ENCODE measurements at places on chromosomes 5 and 9.

GRCh38 chr5:135951257-135951656 is 3.5 kb downstream of the LECT2 start:
- DNase-seq, result no peak

GRCh38 chr5:131302506-131302905 is 38.7 kb downstream of the CDC42SE2 start:
- DNase-seq, result no peak

- no peak for DNase-seq
Measured at GRCh38 chr9:137426018-137426681, 3.0 kb downstream of the NOXA1 start.

GRCh38 chr5:56447232-56447631 is 214.1 kb upstream of the ANKRD55 start:
- no peak for DNase-seq

DNA sequence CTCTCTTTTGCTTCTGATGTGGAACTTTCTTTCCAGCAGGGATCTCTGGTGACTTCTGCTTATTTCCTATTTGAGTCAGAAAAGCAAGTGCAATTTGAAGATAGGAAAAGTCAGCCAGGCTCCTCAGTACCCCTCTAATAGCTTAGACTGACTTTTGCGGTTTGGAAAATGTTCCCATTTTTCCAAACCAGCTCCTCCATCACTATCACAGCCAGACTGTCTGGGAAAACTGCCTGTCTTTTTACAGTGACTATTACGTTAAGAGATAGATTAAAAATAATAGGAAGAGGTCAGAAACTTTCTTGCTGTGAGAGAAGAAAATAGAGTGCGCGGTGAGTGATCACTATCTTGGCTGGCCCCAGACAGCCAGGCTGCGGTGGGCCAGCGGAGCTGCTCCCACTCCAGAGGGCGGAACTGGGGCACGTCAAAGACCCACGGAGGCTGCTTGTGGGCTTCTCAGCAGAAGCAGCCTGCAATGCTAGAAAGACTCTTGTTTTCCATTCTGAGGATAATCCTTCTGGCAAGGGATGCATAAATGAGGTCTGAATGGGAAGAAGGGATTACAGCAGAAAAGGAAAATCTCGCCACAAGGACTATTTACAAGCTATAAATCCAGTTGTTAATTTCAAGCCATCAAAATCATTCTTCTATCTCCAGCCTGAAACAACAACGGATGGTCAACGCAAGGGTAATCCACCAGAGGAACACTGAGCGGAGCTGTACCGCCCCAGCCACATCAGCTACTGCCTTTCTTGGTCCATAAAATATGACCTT is 151.0 kb upstream of the MSX2 start:
- no peak for DNase-seq

GRCh38 chr5:955886-956761 is 52.5 kb upstream of the NKD2 start:
- no peak for DNase-seq

DNA sequence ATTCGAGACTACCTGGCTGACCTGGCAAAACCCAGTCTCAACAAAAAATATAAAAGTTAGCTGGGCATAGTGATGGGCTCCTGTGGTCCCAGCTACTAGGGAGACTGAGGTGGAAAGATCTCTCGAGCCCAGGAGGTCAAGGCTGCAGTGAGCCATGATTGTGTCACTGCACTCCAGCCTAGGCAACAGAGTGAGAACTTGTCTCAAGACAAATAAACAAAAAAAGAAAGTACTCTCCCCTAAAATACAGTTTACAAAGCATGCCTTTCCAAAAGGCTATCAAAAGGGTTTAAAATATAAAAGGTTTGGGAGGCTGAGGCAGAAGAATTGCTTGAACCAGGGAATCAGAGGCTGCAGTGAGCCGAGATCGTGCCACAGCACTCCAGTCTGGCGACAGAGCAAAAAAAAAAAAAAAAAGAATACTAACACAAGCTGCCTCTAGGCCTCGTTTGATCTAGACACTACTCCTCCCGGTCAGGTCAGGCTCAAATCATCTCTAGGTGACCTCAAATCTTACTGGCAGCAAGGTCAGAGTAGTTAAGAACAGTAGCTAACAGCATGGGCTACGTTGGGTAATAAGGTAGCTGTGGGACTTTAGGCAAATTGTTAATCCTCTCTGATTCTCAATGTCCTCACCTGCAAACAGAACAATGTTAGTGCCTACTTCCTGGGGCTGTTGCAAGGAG is 9.3 kb downstream of the NAIF1 start:
- DNase-seq, result no peak

GRCh38 chr5:16457451-16457850 is 8.1 kb downstream of the ZNF622 start:
- DNase-seq, result no peak

DNA sequence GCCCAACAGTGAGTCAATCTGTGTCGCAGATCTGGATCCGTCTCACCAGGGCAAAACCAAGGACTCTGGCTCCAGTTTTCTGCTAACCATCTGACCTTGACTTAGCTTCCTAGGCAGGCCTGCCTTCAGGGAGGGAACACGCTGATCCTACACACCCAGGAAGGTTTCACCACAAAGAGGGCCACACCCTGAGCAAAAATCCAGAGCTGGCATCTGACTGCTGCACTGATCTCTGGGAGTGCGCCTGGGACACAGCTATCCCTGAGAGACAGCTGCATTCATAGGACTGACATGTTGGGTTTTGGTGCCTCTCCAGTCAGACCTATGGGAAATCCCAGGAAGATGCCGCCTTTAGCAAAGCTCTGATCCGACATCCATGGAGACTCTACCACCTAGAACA is 47.5 kb downstream of the CDK5RAP2 start:
- no peak for DNase-seq

DNA sequence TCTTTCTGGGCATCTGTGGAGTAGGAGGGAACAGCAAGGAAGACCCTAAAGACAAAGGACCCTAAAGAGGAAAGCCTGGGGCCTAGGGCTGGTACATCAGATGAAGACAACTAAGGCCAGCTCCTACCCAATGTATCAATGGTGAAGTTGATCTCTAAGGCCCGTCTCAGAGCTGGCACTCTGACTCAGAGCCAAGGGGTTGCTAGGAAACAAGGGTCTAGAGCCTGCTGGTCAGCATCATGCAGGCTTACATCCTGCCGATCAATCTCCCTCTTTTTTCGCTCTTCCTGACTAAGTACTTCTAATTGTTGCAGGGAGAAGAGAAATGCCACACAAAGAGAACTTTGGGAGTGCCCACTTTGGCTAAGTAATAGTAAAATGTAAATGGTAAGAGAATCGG is 26.2 kb downstream of the TRIM32 start:
- no peak for DNase-seq

- DNase-seq, result no peak
Measured at GRCh38 chr5:68408345-68408871, 192.9 kb downstream of the PIK3R1 start.

GRCh38 chr5:179054036-179054785 is 6.0 kb upstream of the ZNF354C start:
- no peak for DNase-seq

- no peak for DNase-seq
Measured at GRCh38 chr5:1318659-1319251, 23.9 kb upstream of the TERT start.

- no peak for DNase-seq
Measured at GRCh38 chr5:12099296-12099695, 195.1 kb upstream of the CTNND2 start.

DNA sequence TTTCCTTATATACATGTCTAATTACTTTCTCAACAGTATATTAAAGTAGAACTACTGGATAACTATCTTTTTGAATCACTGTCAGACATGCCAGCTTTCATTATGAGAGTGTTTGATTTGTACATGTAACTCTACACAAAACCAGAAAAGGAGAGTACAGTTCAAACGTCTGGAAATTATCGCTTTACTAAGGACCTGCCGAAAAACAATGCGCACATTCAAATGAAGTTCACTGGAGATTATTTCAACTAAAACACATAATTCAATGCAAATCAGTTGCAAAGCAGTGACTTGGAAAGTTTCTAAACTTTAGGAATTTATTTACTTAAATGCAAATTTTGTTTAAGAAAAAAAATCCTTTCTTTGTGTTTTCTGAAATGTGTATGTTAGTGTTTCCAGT is 942.5 kb downstream of the EFNA5 start:
- no peak for DNase-seq

- DNase-seq, result peak; percentile 73
Measured at GRCh38 chr9:15510789-15511575, at the start of gene PSIP1. PSIP1 (minus strand) TSS chr9:15510970; CDS start chr9:15510188, 782 bp downstream.

GRCh38 chr5:177314376-177315342 is 3.0 kb upstream of the MXD3 start:
- DNase-seq, result no peak

- DNase-seq, result no peak
Measured at GRCh38 chr5:161299053-161299452, 247.5 kb downstream of the GABRB2 start.

DNA sequence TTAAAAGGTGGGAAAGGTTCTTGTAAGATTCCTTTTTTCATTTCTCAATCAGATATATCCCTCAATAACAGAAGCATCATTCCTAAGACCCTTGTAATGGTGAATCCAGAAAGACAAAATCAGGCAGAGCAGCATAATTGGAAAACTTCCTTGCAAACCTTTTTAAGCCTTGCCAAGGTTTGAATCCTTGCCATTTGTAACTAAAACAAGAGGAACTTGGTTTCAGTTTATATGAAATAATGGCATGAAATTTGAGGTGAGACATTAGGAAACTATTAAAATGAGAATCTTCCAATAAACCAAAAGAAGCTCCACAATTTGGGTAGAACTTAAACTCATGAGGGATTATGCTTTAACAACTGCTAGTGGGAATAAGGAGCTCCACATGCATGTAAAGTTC is 384.7 kb upstream of the SMC2 start:
- DNase-seq, result no peak

DNA sequence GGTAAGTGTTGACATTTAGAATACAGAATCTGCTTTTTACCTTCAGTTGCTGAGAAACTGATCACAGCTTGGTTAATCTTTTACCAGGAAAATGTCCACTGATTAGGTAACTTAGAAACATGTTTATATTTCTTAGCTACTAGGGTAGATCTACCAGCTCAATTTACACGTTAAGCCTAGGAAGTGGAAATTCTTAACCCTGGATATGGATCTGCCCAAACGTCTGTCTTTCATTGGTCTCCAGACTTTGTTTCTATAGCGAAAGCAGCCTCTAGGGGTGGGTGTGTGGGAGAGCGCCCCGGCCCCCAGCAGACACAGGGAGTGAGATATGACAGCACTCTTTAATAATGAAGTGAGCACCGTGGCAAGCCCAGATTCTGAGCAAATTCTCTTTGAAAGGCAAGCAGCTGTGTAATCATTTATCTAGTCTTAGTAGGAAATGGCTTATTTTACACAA is 141.6 kb upstream of the ZNF608 start:
- DNase-seq, result no peak

DNA sequence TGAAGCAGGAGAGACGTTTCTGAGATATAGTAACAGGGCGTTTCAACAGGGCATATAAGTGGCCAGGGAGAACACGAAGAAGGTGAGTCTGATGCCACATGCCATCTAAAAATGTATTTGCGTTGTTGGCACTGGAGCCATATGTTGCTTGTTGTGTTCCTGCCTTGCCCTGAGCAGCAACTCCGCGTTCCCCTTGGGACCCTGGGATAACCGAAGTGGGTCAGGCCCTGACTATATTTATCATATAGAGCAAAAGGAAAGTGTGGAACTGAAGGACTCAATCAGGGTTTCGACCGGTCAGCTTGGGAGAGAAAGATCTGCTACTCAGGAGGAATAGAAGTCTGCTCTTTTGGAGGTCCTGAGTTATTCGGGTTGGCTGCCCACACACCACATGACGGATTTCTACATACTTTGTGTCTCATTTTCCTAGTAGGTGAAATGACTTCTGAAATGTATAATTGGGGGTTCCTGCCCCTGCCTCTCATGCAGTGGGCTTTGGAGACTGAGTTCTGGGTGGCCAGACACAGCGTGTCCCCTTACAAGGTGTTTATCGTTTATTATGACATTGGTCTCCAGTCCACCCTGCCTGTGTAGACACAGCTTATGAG is 3.0 kb downstream of the STC2 start:
- DNase-seq, result no peak

DNA sequence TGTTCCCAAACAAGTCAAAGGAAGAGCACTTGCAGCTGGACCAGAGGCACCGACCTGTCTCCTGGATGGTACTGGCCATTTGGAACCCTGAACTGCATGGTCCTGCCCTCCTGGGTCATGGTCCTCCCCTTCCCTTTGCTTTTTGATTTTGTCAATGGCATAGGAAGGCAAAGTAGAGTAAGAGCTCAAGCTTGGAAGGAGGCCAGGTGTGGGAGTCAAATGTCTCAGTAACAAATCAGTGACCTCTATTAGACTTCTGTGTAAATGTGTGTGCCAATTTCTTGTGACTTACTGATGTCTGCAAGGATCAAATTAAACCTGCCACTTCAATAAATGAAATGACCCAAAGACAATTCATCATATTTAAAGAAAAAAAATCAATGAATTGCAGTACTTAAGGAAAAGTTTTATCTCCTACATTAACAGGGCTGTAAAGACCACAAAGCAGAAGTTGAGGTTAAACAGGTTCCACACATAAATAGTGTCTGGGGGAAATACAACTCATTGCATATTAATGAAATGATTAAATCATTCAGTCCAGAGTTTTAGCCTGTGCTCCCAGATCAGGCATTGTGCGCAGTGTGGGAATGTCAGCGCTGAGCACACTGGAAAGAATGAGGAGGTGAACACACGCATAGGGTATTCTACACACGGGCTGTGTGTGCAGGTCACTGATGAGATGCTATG is 32.7 kb downstream of the OSMR start:
- no peak for DNase-seq

- DNase-seq, result no peak
Measured at GRCh38 chr9:76528056-76528455, 69.1 kb downstream of the GCNT1 start.

GRCh38 chr5:142181096-142181495 is 72.5 kb downstream of the NDFIP1 start:
- no peak for DNase-seq

DNA sequence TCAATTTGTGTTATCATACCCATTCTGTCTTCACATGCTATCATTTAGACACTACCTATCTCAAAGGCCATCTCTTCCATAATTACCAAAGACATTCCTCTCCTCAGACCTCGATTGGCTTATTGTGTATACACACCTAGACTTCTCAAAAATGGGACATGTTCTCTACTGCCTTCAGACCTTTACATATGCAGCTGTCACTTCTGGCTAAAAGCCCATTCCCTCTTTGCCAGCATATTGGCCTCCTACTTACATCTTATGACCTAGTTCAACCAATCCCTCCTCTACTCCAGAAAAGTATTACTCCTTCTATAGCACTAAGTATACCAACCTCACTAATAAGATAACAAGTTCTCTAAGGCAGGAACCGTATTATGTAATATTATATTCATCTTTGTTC is 84.4 kb downstream of the RAPGEF6 start:
- DNase-seq, result no peak

DNA sequence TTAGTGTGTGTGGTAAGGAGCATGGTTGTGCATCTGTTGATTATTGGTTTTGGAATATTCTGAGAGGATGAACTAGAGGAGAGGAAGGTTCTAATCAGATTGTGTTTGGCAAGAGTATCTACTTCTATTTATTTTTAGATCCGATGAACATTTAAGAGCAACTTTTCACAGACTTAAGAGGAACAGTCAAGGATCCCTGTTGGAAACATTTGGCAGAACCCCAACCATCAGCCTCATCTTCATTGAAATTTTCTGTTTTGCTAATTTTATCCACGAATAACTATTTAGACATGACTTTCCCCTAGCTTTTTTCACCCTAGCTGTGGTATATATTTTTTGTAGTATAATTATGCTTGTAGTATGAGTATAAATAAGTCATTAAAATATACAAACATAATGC is 868.5 kb downstream of the MAT2B start:
- DNase-seq, result no peak

Measured in stimulated activated CD4-positive, alpha-beta T cell treated with anti-CD3 and anti-CD28 coated beads, Interleukin-1b, Interleukin-23, amount 100 ng/mL, for 24 hours (primary cell).